ENCODE measurements at places on chromosomes 3 and 15.

- DNase-seq: no peak
Measured at GRCh38 chr3:128404276-128405068, 62.2 kb downstream of the DNAJB8 start.

DNA sequence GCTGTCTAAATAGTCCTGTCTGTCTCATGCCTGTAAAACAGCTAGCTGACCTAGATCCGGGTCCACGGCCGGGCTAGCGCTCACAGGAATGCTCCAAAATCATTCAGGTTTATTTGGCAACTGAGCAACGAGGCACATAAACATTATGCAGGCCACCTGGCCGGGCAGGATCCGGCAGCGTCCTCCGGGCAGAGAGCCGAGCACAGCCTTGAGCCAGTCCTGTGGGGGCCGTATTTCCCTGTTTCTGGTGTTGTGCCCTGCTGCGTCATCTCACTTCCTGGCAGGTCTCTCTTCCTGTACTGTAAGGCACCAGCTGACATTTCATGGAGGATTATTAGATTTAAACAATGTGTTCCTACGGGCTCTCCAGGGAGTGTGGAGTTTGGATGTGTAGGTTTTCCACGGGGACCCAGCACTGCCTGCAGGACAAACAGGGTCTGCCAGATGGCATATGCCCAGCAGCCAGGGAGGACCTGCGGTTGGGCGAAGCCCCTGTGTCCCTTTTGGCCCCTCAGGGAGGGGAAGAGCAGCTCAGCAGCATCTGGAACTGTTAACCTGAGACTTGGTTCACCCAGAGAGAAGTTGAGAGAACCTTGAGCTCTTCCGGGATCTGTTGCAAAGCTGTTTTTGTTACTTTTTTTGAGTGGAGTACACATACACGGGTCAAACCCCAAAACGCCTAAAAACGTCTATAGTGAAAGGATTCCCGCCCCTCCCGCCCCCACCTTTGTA lies 16.6 kb upstream of the LRRK1 start:
- DNase-seq: no peak

DNA sequence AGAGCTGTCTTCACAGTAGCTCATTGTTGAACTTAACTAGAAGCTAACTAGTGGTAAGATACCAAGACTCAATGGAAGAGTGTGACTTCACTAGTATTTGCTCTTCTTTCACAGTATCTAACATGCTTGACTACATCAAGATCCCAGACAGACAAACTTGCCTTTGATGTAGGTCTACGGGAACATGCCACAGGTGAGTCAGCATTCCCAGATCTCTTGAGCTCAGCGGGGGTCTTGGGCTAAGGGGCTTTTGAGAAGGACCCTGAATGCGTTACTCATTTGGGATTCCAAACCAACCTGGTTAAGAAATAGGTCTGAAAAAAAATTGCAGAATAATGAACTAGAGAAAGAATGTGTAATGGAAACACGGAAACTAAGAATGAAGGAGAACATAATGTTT lies 222.4 kb downstream of the RYR3 start:
- DNase-seq: no peak

- DNase-seq: no peak
Measured at GRCh38 chr3:8643693-8644365, 769 bp downstream of the SSUH2 start.

DNA sequence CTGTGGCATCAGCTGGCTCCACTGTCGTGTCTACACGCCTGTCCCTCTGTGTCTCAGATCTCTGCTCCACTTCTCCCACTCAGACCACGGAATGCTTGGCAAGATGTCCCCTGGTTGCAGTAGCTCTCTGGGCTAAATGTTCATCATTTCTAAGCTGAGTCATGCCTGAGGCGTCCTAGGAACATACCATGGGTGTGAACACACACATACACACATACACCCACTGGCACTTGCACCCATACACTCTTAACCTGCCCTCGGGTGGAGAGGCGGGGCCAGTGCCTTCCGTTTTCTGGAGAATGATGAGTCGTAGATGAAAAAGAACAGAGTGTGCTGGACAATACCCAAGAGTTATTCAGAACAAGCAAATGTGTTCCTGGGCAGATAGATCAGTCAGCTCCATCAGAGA lies 72.4 kb downstream of the SENP2 start:
- no peak for DNase-seq

DNA sequence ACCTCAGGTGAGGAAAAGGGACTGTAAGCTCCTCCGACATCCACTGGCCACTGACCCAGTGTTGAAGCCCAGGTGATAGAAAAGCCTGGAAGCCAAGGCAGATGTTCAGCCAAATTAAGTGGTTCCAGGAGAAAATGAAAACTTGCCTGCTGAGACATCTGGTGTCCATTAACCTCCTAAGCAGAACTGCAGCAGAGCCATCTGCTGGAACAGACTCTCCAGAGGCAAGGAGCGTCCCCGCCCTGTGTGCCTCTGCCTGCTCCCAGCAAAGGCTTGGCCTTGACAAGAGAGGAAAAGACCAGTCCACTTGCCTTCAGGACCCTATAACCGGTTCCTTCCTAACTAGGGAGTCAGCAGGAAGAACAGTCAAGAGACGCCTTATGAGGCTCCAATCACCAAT lies 48.2 kb downstream of the SRGAP3 start:
- no peak for DNase-seq

DNA sequence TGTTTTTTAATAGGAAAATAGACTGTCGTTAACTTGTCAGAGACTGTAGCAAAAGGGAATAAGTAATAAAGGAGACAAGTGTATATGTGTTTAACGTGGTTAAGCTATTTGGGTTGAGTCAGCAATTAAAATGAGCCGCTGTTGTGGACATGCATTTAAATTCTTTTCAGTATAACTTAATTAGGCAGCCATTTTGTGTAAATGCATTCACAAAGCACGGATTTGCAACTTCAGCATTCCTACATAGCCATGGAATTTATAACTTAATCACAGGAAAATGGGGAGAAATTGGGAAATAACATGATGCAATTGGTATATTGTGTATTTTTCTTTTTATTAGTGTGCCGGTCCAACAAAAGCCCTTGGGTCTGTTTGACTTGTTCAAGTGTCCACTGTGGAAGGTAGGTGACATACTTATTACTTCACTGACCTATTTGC lies 27.9 kb downstream of the USP3 start:
- DNase-seq: no peak

GRCh38 chr15:72851586-72851985 lies 68.0 kb upstream of the ADPGK start:
- DNase-seq: no peak

- DNase-seq: no peak
Measured at GRCh38 chr15:70269311-70269911, 171.7 kb upstream of the TLE3 start.

DNA sequence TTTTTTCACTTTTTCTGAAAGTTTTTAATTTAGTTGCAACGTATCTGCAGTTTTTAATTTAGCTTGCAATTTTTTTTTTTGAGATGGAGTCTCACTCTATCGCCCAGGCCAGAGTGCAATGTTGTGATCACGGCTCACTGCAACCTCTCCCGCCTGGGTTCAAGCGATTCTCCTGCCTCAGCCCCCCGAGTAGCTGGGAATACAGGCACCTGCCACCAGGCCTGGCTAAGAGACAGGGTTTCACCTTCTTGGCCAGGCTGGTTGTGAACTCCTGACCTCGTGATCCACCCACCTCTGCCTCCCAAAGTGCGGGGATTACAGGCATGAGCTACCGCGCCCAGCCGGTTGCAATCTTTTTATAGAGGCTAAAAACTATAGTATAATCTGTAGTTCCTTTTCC lies 142.9 kb upstream of the ALCAM start:
- DNase-seq: no peak

- no peak for DNase-seq
Measured at GRCh38 chr15:31206386-31207181, 105.1 kb upstream of the TRPM1 start.

GRCh38 chr3:132135628-132136333 lies 101.0 kb upstream of the CPNE4 start:
- DNase-seq: no peak
